Effector memory CD4-positive, alpha-beta T cell (primary cell): ENCODE measurements at places on chromosomes 13 and 19.

- no peak for DNase-seq
These were observed 42.7 kb downstream of the ARHGAP35 start for GRCh38 chr19:46903458-46903857.

GRCh38 chr13:46472384-46472783, 80.6 kb upstream of the LRCH1 start:
- DNase-seq: no peak

DNA sequence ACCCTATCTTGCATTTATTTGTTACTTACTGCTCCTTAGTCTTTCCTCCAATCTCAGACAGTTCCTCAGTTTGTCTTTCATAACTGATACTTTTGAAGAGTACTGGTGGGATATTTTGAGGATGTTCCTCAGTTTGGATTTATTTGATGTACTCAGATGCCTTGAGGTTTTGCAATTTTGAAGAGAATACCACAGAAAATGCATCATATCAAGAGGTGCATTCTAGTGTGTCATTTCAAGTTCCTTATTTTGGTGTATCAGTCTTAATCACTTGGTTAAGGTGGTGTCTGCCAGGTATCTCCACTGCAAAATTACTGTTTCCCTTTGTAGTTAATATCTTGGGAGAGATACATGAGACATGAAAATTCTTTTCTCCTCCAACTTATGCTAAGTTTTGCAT, 75.1 kb downstream of the URI1 start:
- DNase-seq: no peak

DNA sequence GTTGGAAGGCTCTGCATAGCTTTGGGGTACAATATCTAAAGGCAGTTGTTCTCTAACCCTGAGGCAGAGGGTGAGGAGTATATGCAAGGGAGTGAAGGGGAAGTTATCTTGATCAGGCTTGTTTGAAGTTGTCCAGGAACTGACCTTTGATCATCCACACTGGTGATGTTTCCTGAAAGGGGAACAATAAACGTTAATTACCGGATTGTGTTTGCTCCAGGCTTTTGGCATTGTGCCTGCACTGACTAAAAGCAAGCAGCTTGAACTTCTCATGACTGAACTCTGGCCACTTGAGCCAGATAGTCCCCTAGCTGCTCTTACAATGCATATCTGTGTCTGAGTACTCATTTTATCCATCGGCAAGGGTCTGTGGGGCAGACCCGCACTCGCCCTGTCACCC, 27.0 kb upstream of the ZNF726 start:
- DNase-seq: no peak

- DNase-seq: no peak
These were observed 122.2 kb downstream of the KL start for GRCh38 chr13:33138441-33138840.

DNA sequence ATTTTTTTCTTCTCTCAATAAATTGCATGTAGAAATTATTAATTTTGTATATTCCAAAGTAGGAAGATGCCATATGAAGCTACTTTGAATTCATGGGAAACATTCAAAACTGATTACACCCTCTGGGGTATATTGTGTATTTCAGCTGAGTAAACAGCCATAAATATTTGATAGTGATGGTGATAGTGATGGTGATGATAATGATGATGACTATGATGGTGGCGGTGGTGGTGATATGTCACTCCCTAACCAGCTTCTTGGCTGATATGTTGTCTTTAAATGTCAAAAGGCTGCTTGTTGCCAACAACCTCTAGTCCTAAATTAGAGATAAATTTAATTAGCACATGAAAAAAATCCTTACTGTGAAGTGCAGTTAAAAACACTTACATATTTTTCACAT, 102.0 kb downstream of the LRCH1 start:
- DNase-seq: no peak

GRCh38 chr19:2037651-2038255, 13.3 kb downstream of the MKNK2 start:
- DNase-seq: no peak

- DNase-seq: no peak
These were observed 11.7 kb downstream of the PLIN4 start for GRCh38 chr19:4506449-4507149.

DNA sequence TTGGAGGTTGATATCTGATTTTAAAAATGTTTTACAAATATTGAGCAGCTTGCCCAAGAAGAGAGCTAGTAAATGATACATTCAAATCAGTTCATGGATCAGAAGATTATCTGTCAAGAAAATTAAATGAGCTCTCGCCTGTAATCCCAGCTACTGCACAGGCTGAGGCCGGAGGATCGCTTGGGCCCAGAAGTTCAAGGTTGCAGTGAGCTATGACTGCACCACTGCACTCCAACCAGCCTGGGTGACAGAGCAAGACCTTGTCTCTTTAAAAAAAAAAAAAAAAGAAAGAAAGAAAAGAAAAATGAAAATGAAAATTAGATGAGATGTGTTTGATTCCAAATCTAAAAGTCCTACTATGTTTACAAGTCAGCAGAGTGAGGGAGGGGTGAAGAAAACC, 2.4 kb downstream of the SPART start:
- no peak for DNase-seq

- DNase-seq: no peak
These were observed 963.1 kb downstream of the EFNB2 start for GRCh38 chr13:105572401-105572800.

DNA sequence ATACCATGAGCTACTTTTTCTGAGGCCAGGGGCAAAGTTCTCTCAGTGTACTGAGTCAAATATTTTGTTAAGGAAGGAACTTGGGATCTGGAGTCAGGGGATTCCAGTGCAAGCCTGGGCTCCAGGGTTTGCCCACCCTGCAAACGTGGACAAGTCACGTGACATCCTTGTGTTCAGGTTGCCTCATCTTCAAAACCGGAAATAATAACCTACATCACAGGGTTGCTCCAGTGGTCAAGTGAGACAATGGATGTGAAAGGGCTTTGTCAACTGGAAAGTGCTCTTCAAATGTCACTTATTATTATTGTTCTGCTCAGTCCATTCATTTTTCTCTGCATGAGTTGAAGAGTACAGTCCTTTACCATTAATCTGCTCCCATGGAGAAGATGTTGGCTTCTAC, 414.9 kb downstream of the COG6 start:
- no peak for DNase-seq

DNA sequence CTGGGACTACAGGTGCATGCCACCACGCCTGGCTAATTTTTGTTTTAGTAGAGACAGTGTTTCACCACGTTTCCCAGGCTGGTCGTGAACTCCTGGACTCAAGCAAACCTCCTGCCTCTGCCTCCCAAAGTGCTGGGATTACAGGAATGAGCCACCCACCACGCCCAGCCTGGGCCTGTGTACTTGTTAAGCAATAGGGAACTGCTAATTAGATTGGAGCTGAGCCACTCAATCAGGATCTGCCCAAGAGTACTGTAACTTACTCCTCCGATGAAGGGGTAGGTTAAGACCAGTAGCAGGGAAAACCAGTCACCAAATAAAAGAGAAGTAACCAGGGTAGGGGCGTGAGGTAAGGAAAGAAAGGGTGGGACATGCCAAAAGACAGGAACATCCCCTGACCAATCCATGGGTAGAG, 2.3 kb downstream of the DDX39A start:
- no peak for DNase-seq

- DNase-seq: no peak
These were observed 26.0 kb upstream of the GARRE1 start for GRCh38 chr19:34228347-34228746.

GRCh38 chr19:22286151-22286810, at the start of gene ZNF729:
Gene ZNF729, plus strand, starts transcription at chr19:22286441. Its CDS starts 85 bp downstream, at chr19:22286526.
- DNase-seq: no peak

GRCh38 chr13:93932901-93933300, 546.6 kb downstream of the DCT start:
- no peak for DNase-seq

DNA sequence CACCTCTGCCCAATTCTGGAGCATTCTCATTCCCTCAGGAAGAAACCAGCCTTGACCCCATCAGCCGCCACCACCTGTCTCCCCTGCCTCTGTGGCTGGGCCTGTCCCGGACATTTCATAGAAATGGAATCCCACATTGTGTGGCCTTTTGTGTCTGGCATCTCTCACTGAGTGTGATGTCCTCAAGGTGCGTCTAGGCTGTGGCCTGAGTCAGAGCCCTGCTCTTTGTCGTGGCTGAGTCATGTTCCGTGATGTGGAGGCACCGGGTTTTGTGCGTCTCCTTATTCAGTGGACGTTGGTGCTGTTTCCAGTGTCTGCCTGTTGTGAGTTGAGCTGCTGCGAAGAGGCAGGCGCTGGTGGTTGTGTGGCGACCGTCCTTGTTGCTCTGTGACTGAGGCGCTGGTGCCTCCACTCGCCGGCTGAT, 3.5 kb downstream of the FZR1 start:
- no peak for DNase-seq

DNA sequence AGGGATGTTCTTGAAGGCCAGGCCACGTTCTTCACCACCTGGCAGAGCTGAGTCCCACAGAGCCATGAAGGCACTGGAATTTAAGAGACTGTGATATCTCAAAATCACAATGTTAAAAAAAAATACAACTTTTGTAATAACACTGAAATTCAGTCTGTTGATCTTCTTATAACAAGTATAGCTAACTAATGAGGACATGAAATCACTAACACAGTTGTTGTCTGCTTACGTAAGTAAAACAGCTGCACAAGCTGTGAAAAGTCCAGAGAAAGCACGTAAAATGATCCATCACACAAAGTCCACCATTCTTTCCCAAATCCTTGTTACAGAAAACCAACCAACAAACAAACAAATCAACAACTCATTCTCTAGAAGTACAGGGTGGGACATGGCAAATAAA, 32.9 kb downstream of the FLT3 start:
- no peak for DNase-seq

DNA sequence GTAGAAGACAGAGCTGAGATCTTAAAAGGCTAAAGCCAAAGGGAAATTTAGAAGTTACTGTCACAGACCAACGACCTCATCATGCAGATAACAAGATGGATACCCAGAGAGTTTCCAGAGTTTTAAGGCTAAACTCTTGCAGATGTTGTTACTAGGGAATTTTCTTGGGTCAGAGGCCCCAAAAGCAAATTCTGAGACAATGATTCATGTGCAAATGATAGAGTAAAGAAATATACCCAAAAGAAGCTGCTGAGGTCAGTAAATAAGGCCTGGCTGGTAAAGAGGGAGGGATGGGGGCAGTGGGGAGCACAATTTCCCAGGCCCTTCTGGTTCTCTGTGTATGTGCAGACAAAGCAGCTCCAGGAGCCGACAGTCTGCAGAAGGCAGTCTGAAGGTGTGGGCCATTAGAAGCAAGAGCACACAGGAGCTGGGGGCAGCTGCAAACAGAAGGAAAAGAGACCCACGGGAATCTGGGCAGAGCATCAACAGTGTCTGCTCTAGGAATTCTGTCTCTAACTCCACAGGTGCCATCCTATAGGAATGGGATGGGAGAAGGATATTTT, 330.8 kb downstream of the TBC1D4 start:
- DNase-seq: no peak

DNA sequence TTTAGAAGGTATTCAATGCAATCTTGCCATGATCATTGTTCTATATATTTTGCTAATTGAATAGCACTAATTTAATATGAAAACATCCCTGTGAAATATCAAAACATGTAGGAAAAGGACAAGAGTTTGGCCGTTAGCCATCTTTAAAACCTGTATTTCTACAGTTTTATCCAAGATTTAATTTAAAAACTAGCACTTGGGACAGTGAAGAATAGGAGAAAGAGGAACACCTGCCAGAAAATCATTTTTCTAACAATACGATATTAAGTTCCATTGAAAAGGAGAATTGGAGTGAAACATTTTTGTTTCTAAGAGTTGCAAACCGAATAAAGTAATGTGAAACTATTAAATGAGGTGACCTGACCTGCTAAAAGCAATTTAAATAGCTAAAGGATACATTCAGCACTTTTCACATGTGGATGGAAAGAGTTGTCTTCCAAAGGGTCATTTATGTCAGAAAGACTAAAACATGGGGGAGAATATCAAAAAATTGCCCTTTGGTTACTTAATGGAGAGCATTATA, 1673.6 kb upstream of the MIR17HG start:
- DNase-seq: no peak

DNA sequence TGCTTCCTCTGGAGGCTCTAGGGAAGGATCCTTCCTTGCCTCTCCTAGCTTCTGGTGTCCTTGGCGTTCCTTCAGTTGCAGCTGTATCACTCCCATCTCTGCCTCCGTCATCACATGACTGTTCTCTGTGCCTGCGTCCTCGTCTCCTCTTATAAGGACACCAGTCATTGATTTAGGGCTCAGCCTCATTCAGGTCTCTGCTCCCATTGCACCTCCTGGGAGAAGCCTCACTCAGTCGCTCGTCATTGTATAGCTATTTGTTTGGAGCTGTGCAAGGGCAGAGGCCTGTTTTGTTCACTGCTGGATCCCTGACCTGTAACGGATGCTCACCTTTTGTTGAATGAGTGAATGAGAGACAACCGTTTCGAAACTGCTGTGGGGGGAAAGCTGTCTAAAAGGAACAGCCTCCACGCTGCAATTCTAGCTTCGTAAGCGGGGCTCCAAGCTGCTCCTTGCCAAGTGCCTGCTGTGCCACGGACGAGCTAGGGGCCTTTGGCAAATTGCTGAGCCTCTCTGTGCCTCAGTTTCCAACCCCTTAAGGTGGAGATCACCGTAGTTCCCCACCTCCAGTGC, 17.2 kb downstream of the BRSK1 start:
- DNase-seq: no peak

- DNase-seq: no peak
These were observed 1379.0 kb upstream of the MIR17HG start for GRCh38 chr13:89968470-89968869.

DNA sequence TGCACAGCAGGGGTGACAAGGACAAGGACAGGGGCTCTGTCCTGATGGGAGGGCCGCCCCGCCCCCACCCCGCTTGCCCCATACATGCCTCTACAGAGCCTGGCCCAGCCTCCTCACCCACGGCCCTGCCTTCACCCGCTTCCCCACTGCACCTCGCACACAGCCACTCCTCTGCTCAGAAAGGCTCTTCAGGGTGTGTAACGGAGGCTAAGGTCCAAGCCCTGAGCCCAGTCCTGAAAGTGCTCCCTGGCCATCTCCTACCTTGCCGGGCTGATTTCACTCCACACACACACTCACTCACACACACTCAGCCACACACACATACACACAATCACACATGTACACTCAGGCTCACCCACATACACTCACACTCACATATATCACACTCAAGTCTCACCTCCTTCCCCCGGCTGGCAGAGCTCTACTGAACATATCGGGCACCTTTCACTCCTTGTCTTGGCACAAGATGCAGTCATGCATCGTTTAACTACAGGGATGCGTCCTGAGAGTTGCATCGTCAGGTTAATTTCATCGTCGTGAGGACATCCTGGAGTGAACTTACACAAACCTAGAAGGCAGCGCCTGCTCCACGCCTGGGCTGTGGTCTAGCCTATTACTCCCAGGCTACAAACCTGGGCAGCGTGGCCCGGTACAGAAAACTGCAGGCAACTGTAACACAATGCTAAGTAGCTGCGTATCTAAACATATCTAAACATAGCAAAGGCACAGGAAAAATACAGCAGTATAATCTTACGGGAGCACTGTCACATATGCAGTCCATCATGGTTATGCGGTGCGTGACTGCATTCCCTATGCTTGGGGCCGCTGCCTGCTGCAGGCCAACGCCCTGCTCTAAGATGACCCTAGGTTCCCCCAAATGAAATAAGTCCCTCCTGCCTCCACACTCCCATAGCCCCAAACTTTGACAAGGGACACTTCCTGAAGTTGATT, 13.1 kb downstream of the EPS15L1 start:
- DNase-seq: no peak
